H1 (cell line): ENCODE measurements at places on chromosomes 6 and 20. TPM values are rescaled to one million over a fixed set of nuclear protein-coding genes. Genes with fewer than 3 reads are reported as not detected.

The KCNB1 gene
- total RNA-seq: 0.58 and 0.59 TPM in 2 replicates

The MRPS10 gene
- total RNA-seq: 32.0 and 33.6 TPM in 2 replicates

The PRICKLE4 gene
- total RNA-seq: 0.67 and 1.4 TPM in 2 replicates

The C2 gene
- total RNA-seq: 0.26 and 0.61 TPM in 2 replicates

The FOXA2 gene
- 0.34 TPM in 1 of 2 replicates, not detected in the other for total RNA-seq

The SMOC2 gene
- 7.7 and 9.0 TPM in 2 replicates for total RNA-seq

The CD93 gene
- total RNA-seq: 0.07 TPM in 1 of 2 replicates, not detected in the other

The ID4 gene
- total RNA-seq: 8.3 and 8.8 TPM in 2 replicates

The SLC17A9 gene
- total RNA-seq: 31.1 and 35.2 TPM in 2 replicates

The PPP1R14C gene
- total RNA-seq: 0.25 and 0.61 TPM in 2 replicates

The SIRPD gene
- not detected in 2 replicates for total RNA-seq

The NMBR gene
- total RNA-seq: not detected in 2 replicates

The PEX3 gene
- 14.4 and 16.8 TPM in 2 replicates for total RNA-seq

The FGD2 gene
- 0.19 and 0.32 TPM in 2 replicates for total RNA-seq

The MYL9 gene
- total RNA-seq: 193 TPM in 2 replicates

The PLN gene
- total RNA-seq: not detected in 2 replicates

The RIPOR2 gene
- 44.5 and 45.6 TPM in 2 replicates for total RNA-seq

The ANKRD60 gene
- not detected in 2 replicates for total RNA-seq

The PXDC1 gene
- 1.7 TPM in 2 replicates for total RNA-seq

The HTR1B gene
- 1.1 and 1.6 TPM in 2 replicates for total RNA-seq

The ADTRP gene
- total RNA-seq: 0.45 TPM in 1 of 2 replicates, not detected in the other

The CLPSL1 gene
- total RNA-seq: not detected in 2 replicates

The PKIB gene
- 72.0 and 73.3 TPM in 2 replicates for total RNA-seq

The CEP57L1 gene
- 11.5 and 14.3 TPM in 2 replicates for total RNA-seq

The ADGRF4 gene
- not detected in 2 replicates for total RNA-seq

The ADAM33 gene
- 5.7 and 6.0 TPM in 2 replicates for total RNA-seq

The SOBP gene
- 6.2 and 7.4 TPM in 2 replicates for total RNA-seq

The AK9 gene
- 1.8 and 2.7 TPM in 2 replicates for total RNA-seq

The TAAR9 gene
- total RNA-seq: not detected in 2 replicates

The ECT2L gene
- total RNA-seq: not detected in 2 replicates

The ASIP gene
- not detected in 2 replicates for total RNA-seq

The JPH2 gene
- total RNA-seq: 1.3 and 1.5 TPM in 2 replicates

The PLCB1 gene
- total RNA-seq: 8.6 and 9.1 TPM in 2 replicates

The PSORS1C2 gene
- total RNA-seq: not detected in 2 replicates

The TMEM74B gene
- 2.8 and 4.0 TPM in 2 replicates for total RNA-seq

The SNAP91 gene
- 1.0 and 1.5 TPM in 2 replicates for total RNA-seq

The PRDM1 gene
- total RNA-seq: 0.74 and 1.1 TPM in 2 replicates

The CALHM6 gene
- total RNA-seq: 0.93 and 1.1 TPM in 2 replicates

The MRPS18A gene
- total RNA-seq: 48.3 and 52.1 TPM in 2 replicates

The ARHGAP40 gene
- total RNA-seq: 0.74 and 0.86 TPM in 2 replicates

The RAD21L1 gene
- 0.26 and 0.48 TPM in 2 replicates for total RNA-seq

The HLA-E gene
- 24.4 and 28.0 TPM in 2 replicates for total RNA-seq

The FILIP1 gene
- 5.0 and 5.7 TPM in 2 replicates for total RNA-seq

The AARS2 gene
- total RNA-seq: 19.9 and 20.4 TPM in 2 replicates

The FOXS1 gene
- total RNA-seq: not detected in 2 replicates

The KIF6 gene
- 0.65 and 1.5 TPM in 2 replicates for total RNA-seq

The DNAH8 gene
- not detected in 2 replicates for total RNA-seq

The NHLRC1 gene
- total RNA-seq: 0.58 and 0.82 TPM in 2 replicates

The KATNA1 gene
- 19.1 and 20.3 TPM in 2 replicates for total RNA-seq

The HLA-DQB1 gene
- 1.2 and 1.4 TPM in 2 replicates for total RNA-seq

The LY86 gene
- total RNA-seq: not detected in 2 replicates

The HLA-A gene
- 221 and 226 TPM in 2 replicates for total RNA-seq

The HDGFL1 gene
- total RNA-seq: not detected in 2 replicates
